ENCODE measurements at places on chromosomes 3 and 15. TPM values are rescaled to one million over a fixed set of nuclear protein-coding genes. Genes with fewer than 3 reads are reported as not detected.

GRCh38 chr3:24135280-24135679 lies 190.2 kb downstream of the NR1D2 start:
- DNase-seq, result no peak

GRCh38 chr3:130935761-130936492 lies 42.0 kb downstream of the ATP2C1 start:
- DNase-seq, result no peak

DNA sequence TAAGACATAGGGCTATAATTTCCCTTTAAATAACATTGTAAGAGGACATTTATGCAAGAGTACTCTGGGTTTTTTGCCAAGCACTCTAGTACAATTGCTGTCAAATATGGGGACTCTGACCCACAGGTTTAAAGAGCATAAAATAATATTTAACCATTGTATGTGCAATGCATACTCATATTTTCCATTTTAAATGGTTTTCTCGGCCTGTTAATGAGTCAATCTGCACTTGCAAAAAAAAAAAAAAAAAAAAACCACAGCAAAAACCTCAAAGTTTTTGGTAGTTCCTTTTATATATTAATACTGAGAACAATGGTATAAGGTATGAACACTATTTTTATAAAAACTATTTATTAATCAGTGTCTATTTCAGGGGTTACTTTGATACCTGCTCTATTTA lies 304.0 kb upstream of the CBLB start:
- DNase-seq, result no peak

DNA sequence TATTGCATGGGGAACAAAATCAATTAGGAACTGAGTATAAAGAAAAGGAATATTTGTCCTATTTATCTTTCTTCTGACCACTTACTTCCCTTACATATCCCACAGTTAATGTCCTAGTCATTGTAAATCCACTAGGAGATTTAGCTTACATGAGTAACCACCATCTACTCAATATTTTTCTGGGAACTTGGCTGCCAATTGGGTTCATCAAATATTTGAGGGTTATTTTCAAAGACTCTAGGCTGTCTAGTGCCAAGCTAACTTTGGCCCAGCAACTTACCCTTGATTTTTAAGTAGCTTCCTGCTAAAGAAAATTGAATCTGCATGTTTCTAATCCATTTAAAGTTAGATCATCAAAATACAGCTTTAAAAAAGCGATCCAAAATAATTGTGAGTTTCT lies 362.5 kb upstream of the EPHA3 start:
- no peak for DNase-seq

Gene EEFSEC
- total RNA-seq, result 20.4 TPM

- DNase-seq, result no peak
Observed at GRCh38 chr3:64379221-64379620, 154.0 kb upstream of the PRICKLE2 start.

GRCh38 chr3:49217688-49218470 lies 46.5 kb downstream of the KLHDC8B start:
- DNase-seq, result no peak

GRCh38 chr3:172651936-172652625 lies 58.8 kb downstream of the NCEH1 start:
- DNase-seq, result no peak

DNA sequence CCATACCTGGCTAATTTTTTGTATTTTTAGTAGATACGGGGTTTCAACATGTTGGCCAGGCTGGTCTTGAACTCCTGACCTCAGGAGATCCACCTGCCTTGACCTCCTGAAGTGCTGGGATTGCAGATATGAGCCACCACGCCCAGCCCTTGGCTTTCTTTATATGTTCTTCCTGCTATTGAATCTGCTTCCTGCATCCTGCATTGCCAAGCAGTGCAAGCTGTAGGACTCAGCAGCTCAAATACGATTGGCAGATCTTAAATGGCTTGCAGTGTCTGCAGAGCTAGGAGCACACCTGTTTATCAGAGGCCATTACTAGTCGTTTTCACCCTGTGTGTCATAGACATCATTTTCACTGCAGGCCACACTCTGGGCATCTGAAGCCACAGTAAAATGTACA lies 426.2 kb upstream of the PPP2R3A start:
- DNase-seq, result no peak

Gene TYRO3
- 2.0 TPM for total RNA-seq

Gene DUOXA1
- total RNA-seq, result 0.09 TPM

GRCh38 chr3:42652251-42652610 lies 1.3 kb upstream of the ZBTB47 start:
- DNase-seq, result no peak

Gene SLC28A2
- not detected for total RNA-seq

Data from CD8-positive, alpha-beta memory T cell (primary cell).